HuH-7 (cell line): ENCODE measurements at places on chromosomes 16 and 17.
A peak's percentile ranks its signal among the peaks of the same experiment; 100 is the strongest.

DNA sequence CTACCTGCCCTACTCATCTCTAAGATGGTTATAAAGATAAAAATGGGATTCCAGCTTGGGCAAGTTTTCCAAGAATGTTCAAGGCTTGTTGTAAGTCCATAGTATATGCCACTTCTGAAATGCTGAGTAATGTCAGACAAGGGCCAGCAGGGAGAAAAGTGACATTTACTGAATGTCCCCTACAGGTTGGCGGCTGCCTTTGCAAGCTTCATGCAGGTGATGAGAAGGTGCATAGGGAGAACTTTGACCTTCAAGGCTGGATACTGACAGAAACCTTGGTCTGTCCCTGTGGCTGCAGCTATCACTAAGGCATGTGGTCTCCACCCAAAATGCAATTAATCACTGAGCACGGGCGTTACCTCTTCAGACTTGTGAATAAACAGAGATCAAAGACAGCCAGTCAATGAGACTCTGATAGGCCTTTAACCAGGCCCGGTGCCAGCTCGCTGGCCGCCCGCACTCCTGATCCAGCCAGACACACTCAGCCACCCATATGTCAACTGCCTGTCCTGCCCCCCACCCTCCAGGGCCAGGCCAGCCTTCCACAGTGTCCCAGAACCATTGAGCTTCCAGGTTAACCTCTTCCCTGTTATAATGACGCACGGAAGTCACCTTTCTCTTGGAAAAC, 26.8 kb upstream of the AXIN2 start:
- peak; percentile 38 for DNase-seq

- no peak for DNase-seq
Measured at GRCh38 chr17:71224824-71225575, 895.8 kb upstream of the SOX9 start.

DNA sequence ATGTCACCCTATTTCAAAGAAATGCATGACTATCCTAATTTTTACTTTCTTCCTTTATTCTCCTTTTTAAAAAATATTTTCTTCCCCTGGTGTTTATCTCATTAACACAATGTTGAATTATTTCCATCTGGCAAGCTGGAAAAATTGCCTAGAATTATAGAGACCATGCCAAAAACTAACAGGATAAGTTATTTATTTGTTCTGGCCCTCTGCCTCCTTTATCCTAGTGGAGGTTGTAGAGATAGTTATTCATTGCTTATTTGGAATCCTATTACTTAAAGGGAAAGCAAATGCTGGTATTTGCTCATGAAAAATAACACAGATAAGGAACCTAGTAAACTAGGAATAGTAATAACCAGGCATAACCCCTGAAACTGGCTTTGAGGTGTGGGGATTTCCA, 684.9 kb upstream of the KIF2B start:
- DNase-seq = no peak

- DNase-seq = no peak
Measured at GRCh38 chr17:47837401-47838039, 3.6 kb downstream of the SCRN2 start.

DNA sequence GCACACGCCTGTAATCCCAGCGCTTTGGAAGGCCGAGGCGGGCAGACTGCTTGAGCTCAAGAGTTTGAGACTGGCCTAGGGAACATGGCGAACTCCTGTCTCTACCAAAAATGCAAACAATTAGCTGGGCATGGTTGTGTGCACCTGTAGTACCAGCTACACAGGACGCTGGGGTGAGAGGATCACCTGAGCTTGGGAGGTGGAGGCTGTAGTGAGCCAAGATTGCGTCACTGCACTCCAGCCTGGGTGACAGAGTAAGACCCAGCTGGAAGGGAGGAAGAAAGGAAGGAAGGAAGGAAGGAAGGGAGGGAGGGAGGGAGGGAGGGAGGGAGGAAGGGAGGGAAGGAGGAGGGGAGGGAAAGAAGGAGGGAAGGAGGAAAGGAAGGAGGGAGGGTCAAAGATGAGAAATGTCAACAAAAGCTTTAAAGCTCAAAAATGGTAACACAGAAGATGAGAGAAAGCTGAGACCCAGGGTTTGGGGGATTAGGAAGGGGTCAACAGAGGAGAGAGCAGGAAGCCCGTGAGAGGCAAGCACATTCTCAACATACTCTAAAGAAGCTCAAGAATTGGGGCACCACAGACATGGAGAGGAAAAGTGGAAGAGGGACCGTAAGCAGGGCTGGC, 5.0 kb upstream of the KRT19 start:
- DNase-seq = no peak

- DNase-seq = no peak
Measured at GRCh38 chr17:21318439-21318838, 33.9 kb downstream of the MAP2K3 start.

GRCh38 chr17:47725446-47726111, 7.5 kb upstream of the TBX21 start:
- no peak for DNase-seq

DNA sequence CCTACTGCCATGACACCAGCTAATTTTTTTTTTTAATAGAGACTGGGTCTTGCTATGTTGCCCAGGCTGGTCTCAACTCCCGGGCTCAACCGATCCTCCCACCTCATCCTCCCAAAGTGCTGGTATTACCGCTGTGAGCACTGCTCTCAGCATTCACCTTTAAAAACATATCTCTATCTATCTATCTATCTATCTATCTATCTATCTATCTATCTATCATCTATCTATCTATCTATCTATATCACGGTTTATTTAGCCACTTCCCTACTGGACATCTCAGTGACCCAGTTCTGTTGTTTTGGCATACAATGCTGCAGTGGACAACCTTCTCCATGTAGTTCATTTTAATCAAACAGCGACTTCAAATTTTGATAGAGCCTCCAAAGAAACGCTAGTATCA, 1.3 kb upstream of the PHAF1 start:
- no peak for DNase-seq

GRCh38 chr16:54688339-54688738, 242.3 kb upstream of the IRX5 start:
- no peak for DNase-seq

- DNase-seq = no peak
Measured at GRCh38 chr17:44976206-44976605, 8.1 kb upstream of the C1QL1 start.

DNA sequence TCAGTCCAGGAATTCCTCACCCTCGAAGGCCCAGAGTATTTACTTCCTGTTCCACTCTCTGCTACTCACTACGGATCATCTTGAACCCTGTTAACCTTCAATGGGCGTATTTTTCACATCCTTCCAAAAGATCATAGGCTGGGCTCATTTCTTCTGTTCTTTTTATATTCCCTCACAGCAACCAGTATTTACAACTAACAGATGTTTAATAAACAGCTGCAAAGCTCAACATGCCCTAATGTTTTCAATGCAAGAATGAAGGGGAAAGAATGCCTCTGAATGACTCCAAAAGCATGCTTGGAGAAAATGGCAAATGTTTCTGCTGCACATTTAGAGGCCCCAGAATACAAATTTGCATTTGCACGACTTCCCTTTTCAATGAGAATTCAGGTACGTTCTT, 174.9 kb downstream of the ZFHX3 start:
- DNase-seq = no peak

GRCh38 chr16:88634141-88634993, 4.0 kb upstream of the IL17C start:
- no peak for DNase-seq

- DNase-seq = no peak
Measured at GRCh38 chr17:9855036-9855435, 29.3 kb downstream of the GLP2R start.

- peak; percentile 58 for DNase-seq
Measured at GRCh38 chr16:87392821-87393679, 914 bp downstream of the MAP1LC3B start.

- DNase-seq = no peak
Measured at GRCh38 chr16:14375132-14375491, 254.9 kb downstream of the PARN start.

DNA sequence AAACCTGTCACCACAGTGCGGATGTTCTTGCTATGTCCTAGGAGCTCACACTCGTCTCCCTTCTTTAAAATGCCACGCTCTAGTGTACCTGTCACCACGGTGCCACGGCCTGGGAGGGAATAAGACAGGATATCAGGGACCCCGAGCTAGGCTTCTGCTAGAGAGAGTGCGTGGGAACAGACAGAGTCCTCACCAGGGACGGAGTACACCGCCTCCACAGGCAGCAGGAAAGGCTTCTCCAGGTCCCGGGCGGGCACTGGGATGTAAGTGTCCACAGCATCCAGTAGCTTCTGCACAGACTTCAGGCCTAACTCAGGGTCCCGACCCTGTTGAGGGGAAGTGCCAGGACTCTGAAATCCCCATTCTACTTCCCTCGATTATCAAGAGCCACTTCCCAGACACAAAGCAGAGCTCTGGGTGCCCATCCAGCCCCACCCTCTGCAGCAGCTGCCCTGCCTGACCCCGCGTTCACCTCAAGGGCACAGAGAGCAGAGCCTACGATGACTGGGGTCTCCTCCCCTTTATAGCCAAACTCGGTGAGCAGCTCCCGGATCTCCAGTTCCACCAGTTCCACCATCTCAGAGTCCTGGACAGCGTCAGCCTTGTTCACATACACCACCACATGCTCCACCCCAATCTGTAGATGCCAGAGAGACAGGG, 1.8 kb downstream of the TUFM start:
- no peak for DNase-seq

DNA sequence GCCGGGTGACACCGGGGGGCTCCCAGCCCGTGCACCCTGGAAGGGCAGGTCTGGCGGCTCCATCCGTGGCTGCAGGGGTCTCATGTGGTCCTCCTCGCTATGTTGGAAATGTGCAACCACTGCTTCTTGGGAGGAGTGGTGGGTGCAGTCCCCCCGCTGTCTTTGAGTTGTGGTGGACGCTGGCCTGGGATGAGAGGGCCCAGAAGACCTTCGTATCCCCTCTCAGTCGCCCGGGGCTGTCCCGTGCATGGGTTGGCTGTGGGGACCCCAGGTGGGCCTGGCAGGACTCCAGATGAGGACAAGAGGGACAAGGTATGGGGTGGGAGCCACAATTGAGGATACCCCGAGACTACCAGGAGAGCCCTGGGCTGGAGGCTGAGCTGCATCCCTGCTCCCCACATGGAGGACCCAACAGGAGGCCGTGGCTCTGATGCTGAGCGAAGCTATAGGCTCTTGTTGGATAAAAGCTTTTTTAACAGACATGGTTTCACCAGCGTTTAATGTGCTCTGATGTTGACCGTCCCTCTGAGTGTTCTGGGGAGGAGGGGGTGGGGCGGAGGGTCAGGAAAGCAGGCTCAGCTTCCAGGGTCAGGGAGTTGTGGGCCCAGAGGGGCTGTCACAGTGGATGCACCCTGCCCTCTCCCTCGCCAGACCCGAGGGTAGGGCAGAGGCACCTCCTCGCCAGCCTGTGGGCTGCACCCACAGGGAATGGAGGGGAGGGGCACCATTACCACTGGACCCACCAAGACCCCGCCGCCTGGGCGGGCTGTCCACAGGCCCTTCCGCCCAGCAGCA, 5.4 kb downstream of the SPATA2L start:
- DNase-seq = no peak

- DNase-seq = no peak
Measured at GRCh38 chr17:63275318-63275970, 170.7 kb downstream of the CYB561 start.

GRCh38 chr17:79003661-79004411, 5.7 kb downstream of the CANT1 start:
- no peak for DNase-seq

- DNase-seq = no peak
Measured at GRCh38 chr16:10169031-10169430, 13.2 kb downstream of the GRIN2A start.

- no peak for DNase-seq
Measured at GRCh38 chr16:79287424-79287917, 313.1 kb downstream of the MAF start.

DNA sequence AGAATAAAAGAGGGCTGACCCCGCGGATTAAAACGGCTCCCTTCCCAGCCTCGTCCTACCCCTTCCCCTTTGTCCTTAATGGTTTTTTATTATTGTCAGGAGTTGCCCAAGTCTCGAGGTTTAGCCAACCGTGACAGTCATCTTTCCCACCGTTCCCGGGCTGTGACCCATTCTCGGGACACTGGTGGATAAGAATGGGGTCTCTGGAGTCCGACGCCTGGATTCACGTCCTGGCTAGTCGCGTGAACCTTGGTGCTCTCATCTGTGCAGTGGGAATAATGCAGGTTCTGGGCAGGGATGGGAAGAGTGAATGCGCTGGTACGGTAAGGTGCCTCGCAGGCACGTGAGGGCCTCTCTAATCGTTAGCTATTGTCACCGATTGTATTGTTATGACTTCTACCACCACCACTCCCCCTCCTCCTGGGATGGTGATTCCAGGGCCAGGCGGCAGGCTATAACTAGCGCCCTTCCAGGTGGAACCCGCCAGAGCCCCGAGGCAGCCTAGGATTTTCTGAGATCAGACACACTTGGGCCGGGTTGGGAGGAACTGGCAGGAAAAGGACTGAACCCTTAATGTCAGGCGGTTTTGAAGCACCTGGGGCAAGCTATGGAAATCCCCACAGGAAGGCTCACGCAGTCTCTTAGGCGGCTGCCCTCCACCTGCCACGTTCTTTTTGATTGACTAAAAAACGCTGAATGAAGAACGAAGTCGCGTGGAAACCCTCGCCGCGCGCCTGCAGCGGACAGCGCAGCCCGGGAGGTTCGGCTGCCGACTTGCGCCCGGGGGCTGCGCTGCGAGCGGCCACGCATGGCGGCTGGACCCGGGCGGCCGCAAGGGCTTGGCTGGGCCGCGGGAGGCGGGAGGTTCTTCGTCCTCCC, 2.7 kb downstream of the HS3ST3B1 start:
- no peak for DNase-seq

GRCh38 chr17:6610011-6610410, 30.5 kb downstream of the KIAA0753 start:
- DNase-seq = no peak

GRCh38 chr17:31274252-31274651, 22.8 kb downstream of the OMG start:
- no peak for DNase-seq

GRCh38 chr17:47099987-47100711, 88.9 kb downstream of the CDC27 start:
- peak; percentile 76 for DNase-seq

DNA sequence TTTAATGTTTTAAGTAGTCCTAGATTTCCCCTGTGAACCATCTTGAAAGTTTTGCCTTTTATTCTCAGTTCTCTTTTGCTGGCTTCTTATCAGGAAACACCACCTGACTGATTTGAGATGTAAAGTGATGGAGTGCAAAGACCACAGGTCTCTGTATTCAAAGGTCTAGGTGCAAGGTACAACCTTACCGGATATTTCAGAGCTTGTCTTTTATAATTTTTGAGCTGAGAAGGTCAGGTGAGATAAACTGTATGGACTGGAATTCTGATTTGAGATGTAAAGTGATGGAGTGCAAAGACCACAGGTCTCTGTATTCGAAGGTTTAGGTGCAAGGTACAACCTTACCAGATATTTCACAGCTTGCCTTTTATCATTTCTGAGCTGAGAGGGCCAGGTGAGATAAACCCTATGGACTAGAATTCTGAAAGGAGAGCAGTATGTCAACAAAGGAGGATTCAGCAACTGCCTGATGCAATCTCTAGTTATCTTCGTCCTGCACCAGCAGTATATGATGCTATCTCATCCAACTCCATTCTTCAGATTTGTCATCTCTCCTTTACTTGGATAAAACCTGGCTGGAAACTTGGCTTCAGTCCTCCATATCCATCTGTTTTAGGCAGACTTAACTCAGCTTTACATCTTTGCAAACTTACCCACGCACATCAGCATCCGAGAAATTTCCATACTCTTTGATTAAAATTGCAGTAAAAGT, 64.3 kb downstream of the CENPV start:
- DNase-seq = no peak

- DNase-seq = no peak
Measured at GRCh38 chr17:38851434-38851833, 2.1 kb downstream of the RPL23 start.

- DNase-seq = no peak
Measured at GRCh38 chr17:70365091-70365583, 195.8 kb downstream of the KCNJ2 start.

GRCh38 chr17:45322168-45322567, 5.3 kb upstream of the MAP3K14 start:
- no peak for DNase-seq
